ENCODE measurements at places on chromosomes 2 and 18.

DNA sequence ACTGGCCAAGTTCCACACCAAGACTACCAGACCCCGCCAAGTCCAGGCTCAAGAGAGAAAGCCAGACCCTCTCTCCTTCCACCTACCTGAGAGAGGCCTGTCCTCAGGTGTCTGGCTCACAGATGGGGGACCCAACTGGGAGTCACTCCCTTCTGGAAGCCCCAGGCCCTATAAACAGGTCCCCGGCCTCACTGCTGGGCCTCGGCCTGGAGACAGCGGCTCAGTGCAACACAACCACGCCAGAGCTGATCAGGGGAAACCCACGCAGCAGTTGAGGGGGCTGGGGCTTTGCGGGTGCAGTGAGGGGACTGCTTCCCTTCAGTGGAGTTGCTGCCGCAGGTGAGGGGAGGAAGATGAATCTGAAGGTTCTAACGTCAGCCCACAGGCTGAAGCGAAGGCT, 22.8 kb upstream of the C1QL2 start:
- DNase-seq, result no peak

DNA sequence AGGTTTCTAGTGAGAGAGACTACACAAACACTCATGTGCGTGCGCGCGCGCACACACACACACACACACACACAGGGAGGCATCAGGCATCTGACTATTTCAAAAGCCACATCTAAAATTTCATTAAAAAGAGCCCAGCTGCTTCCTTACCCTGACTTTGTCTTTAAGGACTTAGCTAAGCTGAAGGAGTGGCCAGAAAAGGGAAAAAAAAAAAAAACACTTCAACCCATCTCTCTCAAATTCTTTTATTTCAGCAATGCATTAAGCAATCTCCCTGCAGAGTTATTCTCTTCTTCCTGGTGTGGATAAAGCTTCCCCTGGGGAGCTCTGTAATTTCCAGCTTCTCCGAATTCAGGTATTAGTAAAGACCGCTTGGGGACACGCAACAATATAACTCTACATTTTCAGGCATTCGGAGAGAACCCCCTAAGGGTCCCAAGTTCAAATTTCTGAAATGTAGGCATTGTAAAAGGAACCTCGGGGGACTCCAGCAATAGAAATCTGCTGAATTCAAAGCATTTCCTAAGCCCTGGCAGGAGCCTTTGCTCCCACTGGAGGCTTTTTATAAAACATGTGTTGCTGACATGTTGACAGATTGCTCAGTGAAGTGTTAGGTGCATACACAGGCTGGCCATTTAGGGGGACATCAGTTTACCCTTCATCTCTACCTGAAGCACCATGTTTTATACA, 67.0 kb downstream of the ZNF521 start:
- peak; percentile 52 for DNase-seq

GRCh38 chr2:55530539-55531081, 11.1 kb downstream of the CFAP36 start:
- DNase-seq, result no peak

- DNase-seq, result no peak
Measured at GRCh38 chr2:30362468-30363081, 84.5 kb upstream of the LCLAT1 start.

- no peak for DNase-seq
Measured at GRCh38 chr2:224395620-224396390, 6.1 kb downstream of the FAM124B start.

- no peak for DNase-seq
Measured at GRCh38 chr2:122300758-122301157, 545.3 kb downstream of the TSN start.

DNA sequence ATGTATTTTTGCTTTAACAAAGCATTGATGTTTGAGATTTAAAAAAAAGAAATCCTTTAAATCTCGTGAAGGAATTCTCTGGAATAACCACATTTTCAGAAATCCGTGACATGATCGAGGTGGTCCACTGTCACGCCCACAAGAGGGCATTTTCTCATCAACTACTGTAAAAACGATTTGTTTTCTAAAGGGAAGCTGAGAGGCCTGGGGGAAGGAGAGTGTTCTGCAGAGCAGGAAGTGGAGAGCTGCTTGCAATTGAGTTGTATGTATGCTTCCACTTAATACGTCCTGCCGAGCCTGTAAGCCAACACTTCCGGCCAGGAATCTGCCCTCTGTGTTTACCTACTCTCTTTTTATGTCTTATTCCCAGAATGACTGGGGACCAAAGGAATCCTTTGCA, 19.4 kb downstream of the KLHL29 start:
- DNase-seq, result peak; percentile 79

- no peak for DNase-seq
Measured at GRCh38 chr18:57043241-57043640, 103.6 kb upstream of the BOD1L2 start.

DNA sequence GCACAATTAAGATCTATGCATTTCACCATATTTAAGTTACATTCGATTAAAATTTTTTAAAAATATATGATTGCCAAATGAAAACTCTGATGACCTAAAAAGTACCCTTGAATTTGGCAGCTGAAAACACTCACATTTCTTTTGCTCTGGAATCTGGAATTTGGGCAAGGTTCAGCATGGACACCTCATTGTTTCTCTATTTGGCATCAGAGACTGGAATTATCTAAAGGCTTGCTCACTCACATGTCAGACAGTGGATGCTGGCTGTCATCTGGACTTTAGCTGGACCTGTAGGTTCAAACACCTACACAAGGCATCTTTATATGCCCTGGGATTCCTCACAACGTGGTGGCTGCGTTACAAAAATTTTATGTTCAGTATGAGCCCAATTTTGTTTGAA, 16.1 kb downstream of the MBOAT2 start:
- no peak for DNase-seq

DNA sequence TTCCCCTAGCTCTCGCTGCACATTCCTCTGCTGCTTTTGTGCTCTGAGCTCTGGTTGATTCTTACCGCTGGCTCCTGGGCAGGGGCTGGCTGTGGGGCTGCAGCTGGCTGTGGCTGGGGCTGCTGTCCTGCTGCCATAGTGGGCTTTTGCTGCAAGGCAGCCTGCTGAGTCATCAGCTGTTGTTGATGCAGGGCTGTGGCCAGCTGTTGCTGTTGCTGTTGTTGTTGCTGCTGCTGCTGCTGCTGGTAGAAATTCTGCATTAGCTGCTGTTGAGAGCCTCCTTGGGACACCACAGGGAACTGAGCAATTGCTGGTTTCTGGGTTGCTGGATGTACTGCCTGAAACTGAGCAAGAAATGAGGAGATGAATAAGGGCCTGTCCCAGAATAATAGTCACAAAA, 77.2 kb upstream of the NFU1 start:
- no peak for DNase-seq

GRCh38 chr2:158997037-158997790, 28.8 kb downstream of the TANC1 start:
- DNase-seq, result peak; percentile 80

DNA sequence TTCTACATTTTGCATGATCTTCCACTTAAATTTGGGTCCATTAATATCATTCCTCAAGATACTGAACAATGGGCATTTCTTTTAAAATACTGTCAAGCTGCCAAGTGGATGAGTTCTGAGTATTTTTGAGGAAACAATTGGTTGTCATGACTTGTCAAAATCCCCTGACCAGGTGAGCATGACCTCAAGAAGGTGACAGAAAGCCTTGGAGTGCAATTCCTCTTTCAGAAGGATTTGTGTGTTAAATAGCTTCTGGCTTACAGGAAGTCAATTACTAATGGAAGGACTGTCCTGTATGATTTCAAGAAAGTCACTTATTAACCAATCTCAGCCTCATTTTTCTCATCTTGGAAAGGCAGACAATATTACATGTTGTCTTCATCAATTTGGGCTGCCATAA, 460.6 kb downstream of the TSN start:
- no peak for DNase-seq

DNA sequence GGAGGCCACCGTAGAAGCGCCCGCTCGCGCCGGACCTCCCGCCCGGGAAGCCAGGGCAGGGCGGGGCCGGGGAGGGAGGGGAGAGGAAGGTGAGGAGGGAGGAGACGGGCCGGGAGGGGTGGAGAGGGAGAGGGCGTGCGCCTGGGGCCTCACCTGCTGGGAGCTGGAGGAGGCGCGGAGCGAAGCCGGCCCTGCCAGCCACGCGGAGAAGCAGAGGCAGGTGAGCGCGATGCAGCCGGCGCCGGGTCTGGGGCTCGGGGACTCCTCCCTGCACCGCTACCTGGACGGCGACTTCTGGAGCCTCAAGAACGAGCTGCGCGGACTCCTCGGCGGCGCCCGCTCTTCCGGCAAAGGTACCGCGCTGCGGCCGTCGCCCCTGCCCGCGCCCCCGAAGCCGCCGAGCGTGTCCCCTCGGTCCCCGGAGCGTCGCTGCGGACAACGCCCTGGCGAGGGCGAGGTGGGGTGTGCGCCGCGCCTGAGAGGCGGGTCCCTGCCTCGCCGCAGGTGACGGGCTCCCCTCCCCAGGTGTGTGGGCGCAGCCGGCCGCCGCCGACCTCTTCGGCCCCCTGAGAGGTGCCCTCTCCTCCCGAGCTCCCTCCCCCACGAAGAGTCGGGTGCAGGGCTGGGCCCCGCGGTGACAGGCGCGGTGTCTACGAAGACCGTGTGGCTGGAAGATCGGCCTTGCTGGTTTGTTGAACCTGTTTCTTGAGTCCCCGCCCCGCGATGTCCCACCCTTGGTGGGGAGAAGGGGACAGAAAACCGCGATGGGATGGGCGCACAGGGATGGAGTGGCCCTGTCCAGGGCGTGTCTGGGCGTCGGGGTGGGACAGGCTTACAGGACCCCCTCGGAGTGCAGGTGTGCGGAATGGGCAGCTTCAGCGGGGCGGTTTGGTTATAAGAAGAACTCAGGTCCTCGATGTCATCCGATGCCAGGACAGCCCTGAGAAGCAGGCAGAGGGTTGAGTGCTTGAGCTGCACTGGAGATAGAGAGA, at the start of gene ACOXL:
Gene ACOXL, plus strand, starts transcription at position 152 of the 992 bp plus-strand sequence. CDS start 35,817 bp downstream, outside the sequence.
- DNase-seq, result no peak

DNA sequence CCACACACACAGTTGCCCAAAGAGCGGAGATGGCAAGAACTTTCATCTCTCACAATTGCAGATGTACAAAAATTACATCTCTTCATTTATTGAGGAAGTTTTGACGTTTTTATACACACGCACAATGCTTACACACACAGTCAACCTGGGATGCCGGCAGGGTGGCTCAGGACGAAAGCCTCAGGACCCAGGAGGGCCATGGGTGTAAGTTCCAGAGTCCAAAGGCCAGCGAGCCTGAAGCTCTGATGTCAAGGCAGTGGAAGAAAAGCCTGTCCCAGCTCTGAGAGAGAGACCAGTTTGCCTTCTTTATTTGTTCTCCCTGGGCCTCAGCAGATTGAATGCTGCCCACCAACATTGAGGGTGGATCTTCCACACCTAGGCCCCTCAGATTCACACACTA, 10.1 kb downstream of the AMER3 start:
- no peak for DNase-seq
